ENCODE measurements at places on chromosomes 12 and 14.

GRCh38 chr12:54562750-54563356 is 13.5 kb downstream of the PDE1B start:
- DNase-seq, result no peak

GRCh38 chr12:46674129-46674528 is 151.7 kb downstream of the SLC38A4 start:
- DNase-seq, result no peak

- DNase-seq, result no peak
These were observed 24.2 kb upstream of the FAM222A start for GRCh38 chr12:109689426-109689825.

DNA sequence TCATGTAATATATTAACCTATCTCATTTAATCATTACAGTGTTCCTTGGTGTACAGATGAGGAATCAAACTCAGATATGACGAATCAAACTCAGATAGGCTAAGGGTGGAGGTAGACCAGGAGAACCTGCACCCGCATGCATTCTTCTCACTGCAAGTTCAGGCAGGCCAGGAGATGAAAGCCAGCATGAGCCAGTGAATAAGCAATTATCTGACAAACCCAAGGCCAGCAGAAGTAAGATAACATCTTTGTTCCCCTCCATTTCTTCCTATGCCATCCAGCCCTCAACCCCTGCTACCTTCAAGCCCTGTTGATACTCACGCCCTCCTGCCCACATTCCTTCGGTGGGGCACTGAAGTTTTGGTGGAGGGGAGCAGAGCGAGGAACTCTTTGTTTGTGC is 152.2 kb downstream of the ETV6 start:
- no peak for DNase-seq

DNA sequence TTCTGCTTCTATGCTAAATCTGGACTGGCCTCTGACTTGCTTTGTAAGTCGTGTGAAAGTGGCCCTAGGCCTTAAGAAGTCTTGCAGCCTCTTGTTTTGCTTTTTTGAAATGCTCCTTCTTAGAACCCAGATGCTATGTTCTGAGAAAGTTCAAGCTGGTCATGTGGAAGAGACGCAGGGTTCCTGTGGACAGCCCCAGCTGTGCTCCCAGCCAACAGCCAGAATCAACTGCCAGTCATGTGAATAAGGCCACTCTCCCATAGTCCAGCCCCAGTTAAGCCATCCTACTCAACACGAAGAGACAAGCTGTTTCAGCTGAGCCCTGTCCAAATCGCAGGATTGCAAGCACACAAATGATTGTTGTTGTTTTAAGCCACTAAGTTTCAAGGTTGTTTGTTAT is 37.3 kb upstream of the TBPL2 start:
- DNase-seq, result no peak

DNA sequence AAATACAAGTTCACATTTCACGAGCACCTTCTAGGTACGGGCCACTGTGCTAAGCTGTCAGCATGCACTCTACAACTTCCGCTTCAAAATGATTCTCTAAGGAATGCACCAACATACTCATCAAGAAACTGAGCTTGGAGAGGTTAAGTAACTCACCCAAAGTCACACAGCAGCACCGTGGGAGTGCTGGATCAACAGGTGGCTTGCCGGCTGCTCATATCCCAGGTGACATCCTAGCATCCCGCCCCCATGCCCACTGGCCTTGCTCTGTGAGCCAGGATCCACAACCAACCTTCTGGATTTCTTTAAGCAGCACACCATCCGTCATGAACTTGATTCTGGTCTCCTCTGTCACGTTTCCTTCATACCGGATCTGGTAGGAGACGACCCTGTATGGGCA is 16.7 kb downstream of the DHX37 start:
- DNase-seq, result no peak

GRCh38 chr12:48061938-48062719 is 43.8 kb downstream of the SENP1 start:
- no peak for DNase-seq

- DNase-seq, result no peak
These were observed 39.5 kb downstream of the TPCN1 start for GRCh38 chr12:113260636-113261300.

GRCh38 chr14:104486222-104486923 is 93.2 kb upstream of the C14orf180 start:
- no peak for DNase-seq

GRCh38 chr14:39988939-39989338 is 556.7 kb upstream of the FBXO33 start:
- DNase-seq, result no peak

- no peak for DNase-seq
These were observed 216.8 kb downstream of the TTC8 start for GRCh38 chr14:89041257-89041582.

DNA sequence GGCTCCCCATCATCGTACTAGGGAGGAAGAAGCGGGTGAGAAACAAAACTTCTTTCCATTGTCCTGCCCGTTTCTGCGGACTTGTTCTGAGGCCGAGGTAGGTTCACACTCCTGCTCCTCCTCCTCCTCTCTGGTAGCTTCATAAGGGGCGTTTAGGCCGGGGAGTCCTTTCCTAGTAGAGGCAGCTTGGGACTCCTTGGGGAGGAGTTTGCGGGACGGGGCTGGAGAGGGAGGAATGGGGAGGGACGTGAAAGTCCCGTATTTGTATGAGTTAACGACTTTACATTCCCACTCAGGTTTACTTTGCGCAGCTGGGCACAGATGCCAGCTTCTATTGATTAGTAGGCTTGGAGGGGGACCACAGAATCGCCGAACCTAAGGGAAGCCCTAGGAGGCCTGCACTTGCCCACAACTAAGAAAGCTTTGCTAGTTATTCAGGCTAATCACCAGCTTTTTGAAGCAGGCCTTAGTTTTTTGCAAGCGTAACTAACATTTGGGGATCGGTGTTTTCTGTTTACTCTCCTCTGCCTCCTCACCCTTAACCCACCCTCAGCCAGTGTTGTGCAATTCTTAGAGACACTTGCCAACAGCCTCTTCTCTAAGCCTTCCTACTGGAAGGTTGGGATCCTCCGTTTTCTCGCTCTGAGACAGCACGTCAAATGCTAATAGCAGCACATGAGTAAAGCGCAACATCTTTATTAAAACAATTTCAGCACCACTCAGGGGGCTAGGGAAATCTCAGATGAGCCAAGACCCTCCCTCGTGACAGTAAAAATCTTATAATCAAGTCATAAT is 499 bp downstream of the RNASE4 start:
- DNase-seq, result no peak

DNA sequence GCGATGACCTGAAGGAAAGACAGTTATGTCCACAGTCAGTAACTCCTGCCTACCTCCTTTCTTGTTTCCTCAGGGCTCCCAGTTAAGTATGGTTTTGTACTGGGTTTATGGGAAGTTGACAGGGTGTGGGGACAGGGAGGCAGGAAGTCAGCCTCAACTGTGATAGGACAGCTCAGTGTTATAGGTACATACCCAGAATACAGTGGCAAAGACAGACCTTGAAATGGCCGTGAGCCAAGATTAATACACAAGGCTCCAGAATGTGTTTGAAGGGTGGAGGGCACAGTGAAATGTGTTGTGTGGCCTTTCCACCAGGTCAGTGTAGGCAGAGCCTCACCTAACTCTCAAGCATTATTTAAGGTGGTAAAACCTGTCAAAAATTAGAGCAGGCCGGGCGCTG is 4.6 kb upstream of the BIN2 start:
- DNase-seq, result no peak

DNA sequence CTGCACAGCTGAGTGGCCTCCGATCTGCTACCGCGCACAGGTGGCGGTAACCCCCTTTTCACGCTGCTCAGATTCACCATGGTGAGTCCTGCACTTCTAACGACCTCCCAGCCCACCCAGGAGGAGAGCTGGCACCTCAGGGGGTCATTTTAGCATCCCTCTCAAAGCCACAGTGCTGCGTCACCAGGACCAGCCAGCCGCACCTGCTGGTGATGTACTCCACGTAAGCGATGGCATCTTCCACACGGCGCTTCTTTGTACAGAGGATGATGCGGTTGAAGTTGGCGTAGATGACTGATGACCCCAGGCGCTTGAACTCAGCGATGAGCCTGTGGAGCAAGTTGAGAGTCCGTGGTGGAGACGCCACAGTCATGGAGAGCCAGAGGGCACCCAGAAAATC is 19.2 kb downstream of the P2RX2 start:
- DNase-seq, result no peak

Measured in stimulated activated CD4-positive, alpha-beta T cell treated with anti-CD3 and anti-CD28 coated beads, TNF-alpha, amount 100 ng/mL, for 1 hour (primary cell).